ENCODE measurements at places on chromosomes 3 and 15.

DNA sequence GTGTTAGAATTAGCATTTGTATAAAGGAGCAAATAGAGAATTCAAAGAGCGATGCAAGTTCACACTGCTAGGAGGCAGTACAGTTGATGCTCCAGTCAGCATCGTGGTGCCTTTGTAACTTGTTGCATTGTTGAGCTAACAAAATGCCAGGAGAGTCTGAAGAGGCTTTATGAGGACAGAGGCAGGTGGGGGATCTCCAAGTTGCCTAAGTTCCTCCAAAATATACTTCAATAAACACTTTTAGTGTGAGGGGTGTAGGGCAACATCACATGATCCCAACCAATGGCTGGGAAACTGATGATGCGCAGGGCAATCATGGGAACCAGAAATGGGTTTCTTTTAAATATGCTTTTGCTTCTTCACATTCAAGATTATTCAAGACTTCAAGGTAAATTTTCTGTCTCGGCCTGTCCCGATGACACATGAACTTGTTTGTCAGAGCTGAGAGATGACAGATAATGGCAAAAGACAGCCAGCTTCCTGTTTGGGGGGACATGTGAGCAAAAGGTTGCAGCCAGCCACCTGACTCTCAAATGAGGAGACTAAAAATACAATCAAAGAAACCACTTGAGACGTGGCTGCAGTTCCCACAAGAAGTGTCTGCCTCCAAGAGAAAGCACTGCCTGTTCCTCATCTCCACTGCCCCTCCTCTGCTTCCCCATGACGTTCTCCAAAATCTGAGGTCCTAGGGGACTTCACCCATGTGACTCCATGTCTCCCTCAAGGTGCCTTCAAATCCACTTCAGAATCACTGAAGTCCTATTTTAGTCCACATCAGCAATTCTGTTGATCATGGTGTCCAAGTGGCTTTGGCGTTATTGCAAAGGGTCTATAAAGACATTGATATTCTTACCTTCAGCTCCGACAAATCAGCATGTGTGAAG is 39.3 kb downstream of the KLHL6 start:
- DNase-seq = no peak

GRCh38 chr15:79952329-79952728 is 18.7 kb downstream of the BCL2A1 start:
- no peak for DNase-seq

DNA sequence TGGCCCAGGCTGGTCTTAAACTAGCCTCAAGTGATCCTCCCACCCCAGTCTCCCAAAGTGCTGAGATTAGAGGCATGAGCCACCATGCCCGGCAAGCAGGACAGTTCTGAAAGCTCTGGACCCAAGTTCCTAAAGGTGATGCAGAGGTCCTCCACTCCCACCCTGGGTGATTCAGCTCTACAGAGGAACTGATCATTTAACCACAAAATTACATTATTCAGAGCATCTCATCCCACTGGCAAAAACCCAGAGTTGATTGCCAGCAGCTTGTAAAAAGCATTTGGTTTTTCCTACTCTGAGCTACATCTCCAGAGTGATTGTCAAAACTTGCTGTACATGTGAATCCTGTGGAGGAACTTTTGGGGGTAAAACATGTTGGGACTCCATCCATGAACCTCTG is 60.2 kb downstream of the SLTM start:
- peak; percentile 77 for DNase-seq

DNA sequence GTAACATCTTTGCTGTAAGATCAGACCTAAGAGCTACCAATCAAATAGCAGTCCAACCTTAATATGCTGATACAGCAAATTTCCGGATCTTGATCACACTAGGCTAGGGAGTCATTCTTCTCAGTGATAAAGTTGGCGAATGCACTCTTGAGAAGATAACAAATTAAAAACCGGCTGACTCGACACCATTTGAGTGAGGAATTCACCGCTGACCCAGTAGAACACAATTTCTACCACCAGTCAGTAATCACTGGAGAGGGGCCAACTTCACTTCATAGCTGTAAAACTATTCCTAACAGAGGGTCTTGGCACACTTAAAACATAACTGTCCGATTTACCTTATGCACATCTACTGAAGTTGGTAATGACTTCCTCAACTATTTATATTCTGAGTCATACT is 47.2 kb downstream of the MEIS2 start:
- no peak for DNase-seq

DNA sequence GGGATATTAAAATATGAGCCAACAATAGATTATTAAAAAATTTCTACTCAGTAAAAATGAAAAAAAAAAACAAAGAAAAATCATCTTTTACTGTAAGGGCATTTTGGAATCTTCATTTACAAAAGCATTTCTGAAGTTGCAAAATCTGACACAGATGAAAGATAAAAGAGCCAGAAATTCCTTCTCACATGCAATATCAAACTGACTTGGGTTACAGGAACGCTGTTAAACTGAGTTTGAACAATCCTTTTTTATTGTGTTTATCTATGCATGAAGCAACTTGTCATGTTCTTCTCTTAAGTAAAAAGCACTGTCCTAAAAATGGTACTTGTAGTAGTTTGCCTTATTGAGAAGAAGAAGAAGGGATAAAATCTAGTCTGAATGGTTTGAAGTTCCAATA is 468.5 kb upstream of the KCNMB2 start:
- no peak for DNase-seq

GRCh38 chr15:28876131-28876844 is 9.5 kb upstream of the APBA2 start:
- no peak for DNase-seq

- no peak for DNase-seq
Observed at GRCh38 chr3:69474186-69474585, 88.3 kb upstream of the FRMD4B start.

DNA sequence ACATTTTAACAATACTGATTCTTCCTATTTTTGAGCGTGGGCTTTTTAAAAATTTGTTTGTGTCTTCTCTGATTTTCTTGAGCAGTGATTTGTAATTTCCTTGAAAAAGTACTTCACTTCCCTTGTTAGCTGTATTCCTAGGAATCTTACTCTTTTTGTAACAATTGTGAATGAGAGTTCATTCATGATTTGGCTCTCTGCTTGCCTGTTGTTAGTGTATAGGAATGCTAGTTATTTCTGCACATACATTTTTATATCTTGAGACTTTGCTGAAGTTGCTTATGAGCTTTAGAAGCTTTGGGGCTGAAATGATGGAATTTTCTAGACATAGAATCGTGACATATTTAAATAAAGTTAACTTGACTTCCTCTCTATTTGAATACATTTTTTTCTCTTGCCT is 582.8 kb upstream of the BCHE start:
- no peak for DNase-seq

DNA sequence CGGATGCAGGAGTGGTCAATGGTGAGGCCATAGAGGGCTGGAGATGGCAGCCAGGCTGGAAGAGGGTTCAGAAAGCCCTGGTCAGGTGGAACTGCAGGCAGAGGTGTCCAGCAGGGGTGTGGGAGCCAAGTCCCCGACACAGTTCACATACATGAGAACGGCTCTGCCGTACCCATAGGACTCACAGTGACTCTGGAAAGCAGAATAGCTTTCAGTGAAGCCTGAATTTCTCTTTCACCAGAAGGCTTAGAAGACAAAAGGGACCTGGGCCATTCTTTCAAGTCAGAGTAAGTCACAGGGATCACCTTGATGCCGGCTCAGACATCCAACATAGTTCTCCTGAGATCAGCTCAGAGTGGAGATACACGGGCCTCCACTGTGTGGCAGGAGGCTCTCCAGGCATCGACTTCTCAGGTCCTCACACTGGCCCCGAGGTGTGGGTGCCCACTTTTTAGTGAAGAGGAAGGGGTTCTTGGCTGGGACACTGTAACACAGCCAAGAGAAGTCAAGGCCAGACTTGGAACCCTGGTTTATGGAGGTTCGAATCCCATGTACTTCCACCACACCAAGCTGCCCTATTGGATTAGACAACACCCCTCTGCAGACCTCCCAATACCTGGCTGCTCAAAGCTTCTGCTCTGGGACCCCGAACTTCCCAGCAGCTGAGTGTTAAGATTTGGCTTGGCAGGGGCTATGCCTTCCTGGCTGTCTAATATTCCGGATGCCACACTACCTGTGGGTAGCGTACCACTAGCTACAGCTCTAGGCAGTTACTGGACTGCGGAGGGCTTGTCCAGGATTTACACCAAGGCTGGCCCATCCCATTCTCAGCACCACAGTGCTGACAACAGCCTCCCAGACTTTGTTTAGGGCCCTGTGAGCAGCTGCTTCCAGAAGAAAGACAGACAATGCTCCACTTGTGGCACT is 40.4 kb upstream of the RAB6B start:
- no peak for DNase-seq

DNA sequence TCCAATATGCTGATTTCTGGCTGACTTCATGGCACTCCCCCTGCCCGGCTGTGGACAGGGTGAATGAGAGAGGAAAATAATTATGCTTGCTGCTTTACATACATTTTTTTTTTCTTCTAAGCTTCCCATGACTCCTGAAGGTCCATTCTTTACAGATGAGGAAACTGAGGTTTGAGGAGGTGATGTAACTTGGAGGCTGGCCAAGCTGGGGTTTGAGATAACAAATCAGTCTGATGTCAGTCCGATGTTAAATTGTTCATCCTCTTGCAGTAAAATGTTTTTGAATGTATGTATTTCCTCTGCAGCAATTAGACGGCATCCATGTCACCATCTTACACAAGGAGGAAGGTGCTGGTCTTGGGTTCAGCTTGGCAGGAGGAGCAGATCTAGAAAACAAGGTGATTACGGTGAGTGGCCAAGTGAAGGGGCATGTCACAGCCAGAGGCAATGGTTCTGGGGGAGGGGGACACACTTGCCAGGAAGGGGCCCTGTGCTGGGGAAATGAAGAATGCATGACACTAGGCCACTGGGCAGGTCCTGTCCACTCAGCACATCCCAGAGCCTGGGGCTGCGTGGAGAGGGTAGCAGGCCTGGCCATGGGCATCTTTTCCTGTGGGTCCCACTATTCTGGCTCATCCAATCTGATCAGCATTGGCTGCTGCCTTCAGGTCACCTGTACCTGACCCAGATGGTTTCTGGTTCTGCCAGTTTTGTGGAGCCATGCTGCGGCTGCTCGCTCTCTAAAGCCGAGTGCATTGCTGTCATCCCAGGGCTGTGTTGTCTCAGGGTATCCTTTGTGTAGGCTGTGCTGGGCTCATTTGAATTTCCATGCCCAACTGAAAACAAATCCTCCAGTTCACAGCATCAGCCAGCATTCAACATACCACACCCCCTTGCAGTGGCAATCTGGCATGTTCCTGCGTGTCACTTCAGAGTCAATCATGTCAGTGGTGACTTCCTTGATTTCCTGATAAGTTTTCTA is 20.4 kb downstream of the STARD5 start:
- DNase-seq = no peak

- DNase-seq = no peak
Observed at GRCh38 chr15:90686435-90687218, 30.5 kb upstream of the BLM start.

DNA sequence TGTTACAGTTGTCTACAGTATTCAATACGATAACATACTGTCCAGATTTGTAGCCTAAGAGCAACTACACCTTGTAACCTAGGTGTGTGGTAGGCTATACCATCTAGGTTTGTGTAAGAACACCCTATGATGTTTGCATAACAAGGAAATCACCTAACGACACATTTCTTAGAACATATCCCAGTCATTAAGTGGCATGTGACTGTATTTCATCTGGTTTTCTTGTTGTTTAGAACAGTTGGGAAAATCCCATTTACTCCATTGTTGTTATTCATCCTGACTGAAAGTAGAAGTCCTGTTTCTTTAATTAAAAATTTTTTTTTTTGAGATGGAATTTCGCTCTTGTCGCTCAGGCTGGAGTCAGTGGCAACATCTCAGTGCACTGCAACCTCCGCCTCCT is 31.3 kb downstream of the LRRC28 start:
- DNase-seq = no peak

GRCh38 chr15:65115542-65115941 is 542 bp upstream of the UBAP1L start:
- no peak for DNase-seq

- DNase-seq = no peak
Observed at GRCh38 chr3:117017135-117017894, 307.7 kb downstream of the TUSC7 start.
